ENCODE measurements at places on chromosomes 7 and 10.

- DNase-seq, result no peak
Observed at GRCh38 chr10:33032654-33033151, 74.7 kb upstream of the ITGB1 start.

DNA sequence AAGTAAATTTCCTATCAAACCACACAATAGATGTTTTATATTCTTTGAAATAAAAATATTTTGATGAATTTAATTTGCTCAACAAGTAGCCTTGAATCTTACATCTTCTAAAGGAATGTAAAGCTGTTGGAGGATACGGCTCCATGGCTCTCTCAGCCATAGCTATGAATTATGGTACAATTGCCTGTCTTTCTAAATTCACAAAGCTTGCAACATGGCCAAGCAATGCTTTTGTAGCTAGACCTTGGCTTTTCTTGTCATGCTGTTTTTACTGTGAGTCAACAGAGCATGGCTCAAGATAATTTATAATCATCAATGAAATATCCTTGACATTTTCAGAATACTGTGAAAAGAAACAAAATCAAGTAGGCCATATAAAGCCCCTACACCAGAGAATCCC lies 286.7 kb downstream of the CACNA2D1 start:
- no peak for DNase-seq

DNA sequence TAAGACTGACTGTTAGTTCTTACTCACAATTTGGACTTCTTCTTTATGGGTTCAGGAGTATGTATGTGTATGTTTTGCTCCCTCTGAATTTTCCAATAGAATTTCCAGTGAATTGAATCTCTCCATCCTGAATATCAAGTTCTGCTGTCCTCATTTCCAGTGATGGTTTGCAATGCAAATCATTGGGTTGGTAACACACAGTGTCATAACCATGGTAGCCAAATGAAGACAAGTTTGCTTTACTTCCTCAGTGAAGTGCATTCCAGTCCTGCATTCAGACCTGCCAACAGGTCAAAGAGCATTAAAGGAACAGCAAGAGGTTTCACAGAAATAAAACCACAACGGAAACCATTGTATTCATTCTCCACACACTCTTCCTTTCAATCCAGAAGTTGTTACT lies 15.2 kb downstream of the ITPRID1 start:
- DNase-seq, result no peak

DNA sequence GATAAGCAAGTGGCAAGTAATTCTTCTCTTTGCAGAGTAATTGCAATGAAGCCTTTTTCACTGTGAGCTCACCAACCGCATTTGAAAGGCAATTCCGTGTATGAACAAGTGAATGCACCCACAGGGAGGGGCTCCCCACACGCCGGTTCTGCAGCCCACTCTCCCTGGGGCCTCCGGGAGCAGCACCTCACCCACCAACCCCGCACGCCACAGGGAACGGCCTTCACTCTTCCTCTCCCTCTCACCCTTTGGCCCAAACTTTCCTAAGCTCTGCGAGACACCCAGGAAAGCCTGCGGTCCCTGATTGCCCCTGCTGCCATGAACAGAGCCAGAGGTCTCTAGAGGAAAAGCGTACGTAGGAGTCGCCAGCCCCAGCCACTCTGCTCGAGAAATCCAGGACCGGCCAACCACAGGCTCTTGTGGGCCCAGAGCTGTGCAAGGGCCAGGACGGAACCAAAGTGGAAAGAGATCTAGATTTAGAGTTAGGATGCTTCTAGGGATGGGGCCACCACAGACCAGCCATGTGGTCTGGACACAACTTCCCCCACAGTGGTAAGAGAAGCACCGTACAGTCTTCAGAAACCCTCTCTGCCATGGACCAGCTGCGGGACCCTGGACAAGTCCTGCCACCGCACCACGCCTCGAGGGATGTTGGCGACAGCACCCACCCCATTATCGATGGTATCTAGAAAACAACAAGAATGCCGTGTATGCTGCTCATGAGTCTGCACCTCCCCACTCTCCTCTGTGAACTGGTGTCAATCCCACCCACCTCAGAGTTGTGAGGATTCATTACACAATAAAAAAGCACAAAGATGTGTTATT lies 3.6 kb downstream of the WDR86 start:
- no peak for DNase-seq

DNA sequence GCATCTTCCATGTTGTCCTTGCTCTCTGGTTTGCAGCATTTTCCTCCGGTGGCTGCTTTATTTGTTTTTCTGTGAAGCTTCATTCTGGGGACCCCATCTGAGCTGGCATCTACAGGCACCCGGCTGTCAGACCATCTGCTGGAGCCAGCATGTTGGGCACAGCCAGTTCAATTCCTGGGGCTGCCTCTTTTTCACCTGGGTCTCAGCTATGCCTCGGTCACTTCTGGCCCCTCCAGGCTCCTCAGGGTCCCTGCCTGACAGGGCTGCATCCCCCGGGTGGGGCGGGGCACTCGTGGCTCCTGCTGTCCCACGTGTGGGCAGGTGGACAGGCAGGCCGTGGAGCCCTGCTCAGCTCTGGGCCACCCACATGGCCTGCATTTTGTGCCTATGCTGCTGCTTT lies 8.1 kb downstream of the SCART1 start:
- DNase-seq, result no peak

DNA sequence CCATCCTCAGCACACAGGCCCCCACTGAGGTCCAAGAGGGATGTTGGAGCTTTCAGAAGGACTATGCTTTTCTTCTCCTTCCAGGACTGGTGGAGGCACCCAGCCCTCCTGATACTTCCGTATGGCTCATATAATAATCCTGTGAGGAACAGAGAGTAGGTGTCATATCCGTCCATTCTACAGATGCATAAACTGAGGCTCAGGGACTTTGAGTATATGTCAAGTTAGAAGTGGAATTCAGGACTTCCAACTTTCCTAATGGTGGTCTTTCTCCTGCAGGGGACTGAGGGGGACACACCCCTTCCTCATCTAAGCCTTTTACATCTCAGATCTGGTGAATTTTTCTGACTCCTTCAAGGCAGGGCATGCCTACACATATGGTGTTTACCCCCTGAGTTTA lies 153.7 kb downstream of the RPS24 start:
- DNase-seq, result no peak

DNA sequence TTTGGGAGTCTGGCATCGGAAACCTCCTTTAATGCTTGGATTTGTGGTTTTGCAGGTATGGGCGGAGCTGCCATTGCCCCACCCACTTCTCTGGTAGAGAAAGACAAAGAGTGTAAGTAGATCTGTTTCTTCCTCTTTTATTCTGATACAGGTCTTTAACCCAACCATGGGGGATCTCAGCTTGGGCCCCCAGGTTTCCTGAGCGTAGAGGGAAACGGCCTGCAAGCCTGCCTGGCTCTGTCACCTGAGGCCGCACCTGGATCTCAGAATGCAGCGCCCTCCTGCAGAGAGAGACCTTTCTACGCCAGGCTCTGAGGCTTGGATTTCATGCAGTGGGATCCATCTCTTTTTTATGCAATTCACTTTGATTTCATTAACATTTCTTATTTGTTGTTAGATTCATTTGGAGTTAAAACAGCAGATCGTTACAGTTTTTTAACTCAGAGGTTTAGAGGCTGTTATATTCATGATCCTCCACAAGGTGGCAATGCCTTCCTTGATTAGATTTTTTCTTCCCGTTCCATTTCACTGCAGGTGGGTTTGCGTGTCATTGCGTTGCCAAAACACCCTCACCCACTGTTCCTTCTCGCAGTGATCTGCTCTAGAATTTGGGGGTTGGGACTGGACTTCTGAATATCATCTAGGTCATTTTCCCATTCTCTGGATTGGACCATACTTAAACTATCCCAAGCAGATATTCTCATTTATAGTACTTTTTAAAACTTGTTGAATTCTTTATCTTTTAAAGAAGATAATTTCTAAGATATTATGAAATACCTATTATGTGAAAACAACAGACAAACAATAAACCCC lies 20.0 kb downstream of the RBM17 start:
- peak; percentile 29 for DNase-seq
